ENCODE measurements at places on chromosomes 5 and 9. TPM values are rescaled to one million over a fixed set of nuclear protein-coding genes. Genes with fewer than 3 reads are reported as not detected.
A peak's percentile ranks its signal among the peaks of the same experiment; 100 is the strongest.

DNA sequence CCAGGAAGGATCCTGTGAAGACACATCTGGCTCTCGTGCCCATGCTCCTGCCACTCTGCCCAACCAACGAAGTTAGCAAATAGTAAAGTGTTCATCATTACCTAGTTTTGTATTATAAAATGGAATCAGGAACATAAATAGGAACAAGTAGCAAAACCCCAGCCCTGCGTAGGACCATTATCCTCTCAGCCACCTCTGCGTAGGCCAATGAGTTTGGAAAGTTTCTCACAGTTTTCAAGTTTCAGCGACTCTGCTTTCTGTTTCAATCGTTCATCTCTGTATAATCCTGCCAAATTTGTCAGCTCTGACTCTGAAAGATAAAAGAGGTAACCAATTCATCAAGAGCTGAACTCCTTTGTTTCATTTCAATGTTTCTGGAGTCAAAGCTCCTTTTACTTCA, 10.1 kb upstream of the SPATA24 start:
- DNase-seq, result no peak

GRCh38 chr5:166493612-166494011, 1797.8 kb upstream of the WWC1 start:
- DNase-seq, result no peak

- peak; percentile 55 for DNase-seq
These were observed 37.2 kb upstream of the COL15A1 start for GRCh38 chr9:98906273-98907040.

Gene CTSL
- polyA plus RNA-seq, result 150 TPM

Gene LRRC19
- not detected for polyA plus RNA-seq
